Globus pallidus (tissue), 1 donor: ENCODE measurements at places on chromosomes 4 and X.

GRCh38 chrX:109943092-109943739, 59.7 kb upstream of the TMEM164 start:
- DNase-seq: no peak

DNA sequence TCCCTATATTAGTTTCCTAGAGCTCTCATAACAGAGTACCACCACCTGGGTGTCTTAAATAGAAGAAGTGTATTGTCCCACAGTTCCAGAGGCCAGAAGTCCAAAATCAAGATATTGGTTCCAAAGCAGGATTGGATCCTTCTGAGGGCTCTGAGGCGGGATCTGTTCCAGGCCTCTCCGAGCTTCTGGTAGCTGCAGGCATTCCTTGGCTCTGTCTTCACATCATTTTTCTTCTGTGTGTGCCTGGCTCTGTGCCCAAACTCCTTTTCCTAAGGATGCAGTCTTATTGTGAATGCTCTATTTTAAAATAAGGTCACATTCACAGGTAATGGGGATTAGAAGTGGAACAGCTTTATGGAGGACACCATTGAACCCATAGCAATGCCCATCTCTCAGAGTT, 253.7 kb upstream of the TAPT1 start:
- DNase-seq: no peak

DNA sequence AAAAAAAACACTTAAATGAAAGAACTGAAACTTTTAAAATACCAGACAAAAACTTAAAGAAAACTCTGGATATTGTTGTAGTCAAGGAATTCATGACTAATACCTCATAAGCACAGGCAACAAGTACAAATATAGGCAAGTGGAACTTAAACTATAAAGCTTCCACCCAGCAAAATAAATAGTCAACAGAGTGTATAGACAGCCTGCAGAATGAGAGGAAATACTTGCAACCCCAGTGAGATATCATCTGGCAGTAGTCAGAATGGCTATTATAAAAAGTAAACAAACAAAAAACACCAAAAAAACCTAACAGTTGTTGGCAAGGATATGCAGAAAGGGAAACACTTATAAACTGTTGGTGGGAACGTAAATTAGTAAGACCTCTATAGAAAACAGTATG, 9.6 kb upstream of the RPS6KA6 start:
- DNase-seq: no peak

DNA sequence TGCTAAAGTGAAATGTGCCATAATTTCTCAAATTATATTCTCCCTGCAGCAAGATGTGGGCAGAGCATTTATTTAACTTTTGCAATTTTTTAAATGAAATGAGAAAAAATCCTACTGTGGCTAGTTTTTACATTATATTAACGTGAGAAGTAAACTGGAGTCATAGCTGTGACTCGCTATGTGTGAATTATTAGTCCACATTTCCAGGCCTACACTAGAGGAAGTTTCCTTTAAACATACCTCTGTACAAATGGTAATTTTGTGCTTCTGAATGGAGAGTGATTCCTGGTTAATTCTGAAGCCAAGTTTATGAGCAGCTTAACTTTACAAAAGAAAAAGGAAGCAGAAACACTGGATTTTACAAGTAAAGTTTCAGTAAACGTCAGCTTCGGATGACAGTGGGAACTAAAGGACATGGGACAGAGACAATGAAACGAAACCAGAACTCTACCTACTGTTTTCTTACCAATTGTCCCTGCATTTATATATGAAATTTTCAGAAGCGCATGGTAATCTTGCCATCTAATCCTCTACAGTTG, 72.4 kb downstream of the FBXO8 start:
- DNase-seq: no peak

DNA sequence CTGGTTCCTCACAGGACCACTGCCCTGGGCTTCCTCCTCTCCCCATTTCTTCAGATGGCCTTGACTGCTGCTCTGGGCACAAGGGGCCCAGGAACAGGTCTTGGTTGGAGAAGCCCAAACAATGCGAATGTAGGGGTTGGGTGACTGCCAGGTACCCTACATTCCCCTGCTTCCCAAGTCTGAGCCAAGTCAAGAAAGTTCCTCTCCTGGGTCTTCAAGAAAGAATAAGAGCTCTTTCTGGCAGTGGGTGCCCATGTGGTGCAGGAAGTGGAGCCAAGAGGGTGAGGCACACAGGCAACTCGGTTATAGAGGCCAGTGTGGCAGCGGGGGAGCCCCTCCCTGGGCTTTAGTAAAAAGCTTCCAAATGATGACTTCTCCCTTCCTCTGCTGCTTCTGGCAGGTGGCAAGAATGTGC, 2.7 kb downstream of the SLC34A2 start:
- DNase-seq: no peak

- DNase-seq: peak; percentile 5
These were observed 21.5 kb downstream of the DNAAF6 start for GRCh38 chrX:107227780-107228485.

- no peak for DNase-seq
These were observed 2.2 kb downstream of the ATP8A1 start for GRCh38 chr4:42654631-42655268.

DNA sequence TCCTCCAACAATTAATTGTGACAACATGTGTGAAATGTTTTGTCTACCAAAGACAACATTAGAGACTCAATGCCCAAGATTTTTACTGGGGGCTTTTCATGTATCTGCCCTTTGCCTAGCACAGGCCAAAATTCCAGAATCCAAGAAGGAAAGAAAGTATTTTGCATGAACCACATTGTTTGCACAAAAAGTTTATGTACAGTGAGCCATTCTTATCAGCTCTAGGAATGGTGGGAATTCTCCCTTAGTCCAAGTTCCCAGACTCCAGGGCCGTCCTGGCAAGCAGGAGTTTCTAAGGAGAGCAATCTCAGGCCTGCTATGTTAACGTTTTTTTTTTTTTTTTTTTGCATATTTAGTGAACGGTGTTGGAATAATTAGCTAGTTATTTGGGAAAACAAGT, 21.6 kb downstream of the GPRASP1 start:
- DNase-seq: no peak

- DNase-seq: peak; percentile 42
These were observed 89.7 kb upstream of the TFDP3 start for GRCh38 chrX:133307637-133308498.

- DNase-seq: no peak
These were observed 8.2 kb downstream of the ZCCHC4 start for GRCh38 chr4:25320773-25321172.

- peak; percentile 57 for DNase-seq
These were observed 201.4 kb downstream of the CCNG2 start for GRCh38 chr4:77358315-77358928.

- no peak for DNase-seq
These were observed 23.4 kb upstream of the PLCXD1 start for GRCh38 chrX:257681-258289.

GRCh38 chrX:43949669-43950068, 23.5 kb downstream of the NDP start:
- peak; percentile 50 for DNase-seq

GRCh38 chr4:149370002-149370401, 445.6 kb downstream of the IQCM start:
- DNase-seq: no peak

- no peak for DNase-seq
These were observed 67.7 kb downstream of the MID1IP1 start for GRCh38 chrX:38868941-38869401.

DNA sequence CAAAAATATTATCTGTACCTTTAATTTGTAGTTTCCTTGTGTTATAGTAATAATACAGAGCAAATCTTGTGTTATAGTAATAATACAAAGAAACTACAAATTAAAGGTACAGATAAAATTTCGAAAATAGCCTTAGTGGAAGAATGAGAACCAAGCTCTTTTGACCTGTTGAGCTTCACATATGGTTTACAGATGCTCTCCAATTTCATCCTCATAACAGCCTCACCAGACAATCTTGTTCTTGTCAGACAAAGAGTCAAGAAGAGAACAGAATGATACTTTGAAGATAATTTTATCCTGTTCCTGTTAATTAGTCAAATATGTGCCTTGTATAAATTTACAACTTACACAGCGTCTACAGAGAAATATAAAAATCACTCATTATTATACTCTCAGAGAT, 12.8 kb downstream of the ATXN3L start:
- DNase-seq: no peak

GRCh38 chr4:98601708-98602107, 56.7 kb downstream of the TSPAN5 start:
- DNase-seq: no peak

DNA sequence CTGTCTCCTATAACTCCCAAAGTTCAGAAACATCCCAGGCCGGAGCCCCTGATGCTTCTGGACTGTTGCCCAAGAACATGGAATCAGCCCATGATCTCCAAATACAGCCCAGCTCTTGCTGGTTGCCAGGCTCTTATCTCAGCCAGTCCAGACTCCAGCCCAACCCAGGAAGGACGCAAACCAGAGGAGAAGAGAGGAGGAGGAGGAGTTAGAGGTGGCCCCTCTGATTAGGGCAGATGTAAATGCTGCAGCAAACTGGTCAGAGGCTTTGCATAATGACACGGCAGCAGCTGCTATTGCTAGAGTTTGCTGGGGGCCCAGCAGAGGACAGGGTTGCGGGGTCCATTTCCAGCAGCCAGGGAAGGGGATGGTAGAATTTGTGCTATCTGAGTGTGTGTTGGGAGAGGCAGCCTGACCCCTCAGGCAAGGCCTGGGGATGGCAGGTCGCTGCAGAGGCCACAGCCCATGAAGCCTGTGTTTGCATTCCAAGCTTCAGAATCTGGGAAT, 4.2 kb upstream of the OTUD5 start:
- DNase-seq: no peak

DNA sequence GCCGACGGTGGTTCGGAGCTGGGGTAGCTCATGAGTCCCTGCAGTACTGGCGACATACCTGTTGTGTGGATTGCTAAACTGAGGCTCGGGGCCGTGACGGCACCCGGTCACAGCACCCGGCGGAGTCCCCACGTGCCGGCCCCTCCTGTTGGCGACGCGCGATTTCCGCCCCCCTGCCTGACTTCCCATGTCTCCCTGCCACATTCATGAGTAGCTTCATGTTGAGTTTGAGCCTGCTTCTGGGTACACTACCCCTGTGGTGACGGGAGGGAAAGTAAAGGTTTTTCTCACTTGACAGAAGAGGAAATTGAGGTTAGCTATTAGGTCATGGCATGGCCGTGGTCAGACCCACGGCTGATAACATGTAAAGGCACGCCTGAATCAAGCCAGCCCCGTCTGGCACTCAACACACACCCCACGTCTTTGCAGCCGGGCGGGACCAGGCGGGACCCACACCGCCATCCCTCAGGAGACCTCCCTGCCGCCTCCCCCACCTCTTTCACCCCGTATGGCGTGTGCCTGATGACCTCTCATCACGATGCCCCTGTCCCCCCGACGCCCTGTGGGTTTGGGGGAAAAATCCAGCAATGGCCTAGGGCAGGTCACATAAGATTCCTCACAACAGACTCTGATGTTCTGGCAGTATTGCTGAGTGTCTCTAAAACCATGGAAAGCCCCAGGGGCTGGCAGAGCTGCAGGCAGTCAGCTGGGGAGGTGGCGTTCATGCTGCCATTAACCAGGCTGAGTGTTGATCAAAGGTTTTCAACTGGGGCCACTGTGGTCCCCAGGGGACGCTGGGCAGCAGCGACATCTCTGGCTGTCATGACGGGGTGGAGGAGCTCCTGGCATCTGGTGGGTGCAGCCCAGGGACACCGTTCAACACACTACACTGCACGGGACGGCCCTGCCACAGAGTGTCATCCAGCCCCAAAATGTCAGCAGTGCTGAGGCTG, 29.2 kb downstream of the P2RY8 start:
- no peak for DNase-seq

DNA sequence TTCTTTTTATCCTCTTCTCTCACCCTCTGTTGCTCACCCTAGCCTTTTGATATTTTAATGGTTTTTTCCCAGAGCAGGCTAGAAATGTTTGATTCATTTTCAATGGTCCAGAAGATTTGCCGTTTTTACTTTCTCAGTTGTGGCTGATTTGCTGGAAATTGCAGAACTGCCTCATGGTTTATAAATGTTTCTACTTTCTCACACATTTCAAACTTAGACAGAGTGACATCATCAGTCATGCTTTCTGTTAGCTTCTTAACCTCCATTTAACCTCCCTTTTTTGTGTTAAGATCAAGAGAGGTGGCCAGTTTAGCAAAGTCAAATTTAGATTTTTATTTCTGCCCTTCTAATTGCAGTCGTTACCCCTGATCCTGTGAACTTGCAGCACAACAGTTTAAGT, 8.7 kb downstream of the RXFP1 start:
- no peak for DNase-seq

- DNase-seq: no peak
These were observed 1.2 kb downstream of the ABCD1 start for GRCh38 chrX:153725832-153726285.

- DNase-seq: no peak
These were observed 34.0 kb downstream of the LHFPL1 start for GRCh38 chrX:112645774-112646173.

DNA sequence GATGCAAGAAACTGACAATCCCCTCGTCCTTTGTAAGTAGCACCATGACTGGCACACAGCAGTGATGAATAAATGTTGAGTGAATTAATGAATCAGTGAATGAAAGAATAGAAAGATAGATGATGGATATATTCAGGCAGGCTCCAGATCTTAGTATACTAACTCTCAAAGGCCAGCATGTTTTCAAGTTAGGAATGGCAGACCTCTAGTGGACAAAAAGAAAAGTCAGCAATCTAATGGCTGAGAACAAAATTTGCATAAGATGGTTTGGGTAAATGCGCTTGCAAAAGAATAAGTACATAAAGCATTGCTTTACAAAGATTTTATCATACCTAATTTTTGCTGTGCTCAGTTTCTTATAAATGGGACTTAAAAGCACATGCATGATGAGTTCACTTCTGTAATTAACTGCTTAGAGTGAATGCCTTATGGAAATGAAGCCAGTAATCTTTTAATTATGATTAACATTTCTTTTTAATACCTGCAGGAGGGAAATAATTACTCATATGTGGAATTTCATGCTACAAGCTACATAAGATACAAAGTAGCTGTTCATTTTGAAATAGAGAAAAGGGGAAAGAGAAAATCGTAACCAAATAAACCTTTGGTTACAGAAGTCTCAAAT, 126.9 kb upstream of the GPRIN3 start:
- DNase-seq: peak; percentile 53

DNA sequence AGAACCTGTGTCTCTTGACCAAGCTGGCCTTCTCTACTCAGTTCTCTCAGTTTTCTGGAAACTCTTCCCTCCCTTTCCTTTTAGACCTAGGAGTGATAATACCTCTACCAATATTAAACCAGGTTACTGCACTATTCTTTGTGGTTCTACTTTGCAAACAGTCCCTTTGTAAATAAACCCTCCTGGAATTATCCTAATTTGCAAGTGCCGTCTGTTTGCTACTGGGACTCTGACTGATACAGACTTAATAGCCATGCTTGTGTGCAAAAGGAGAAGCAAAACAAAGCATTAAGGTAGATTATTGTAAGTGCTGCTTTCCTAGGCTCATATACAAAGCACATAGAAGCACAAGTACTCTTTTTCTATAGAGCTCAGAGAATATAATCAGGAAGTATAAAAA, 507.0 kb downstream of the INPP4B start:
- no peak for DNase-seq
